GM18507 (cell line): ENCODE measurements at places on chromosomes 1 and 21.

GRCh38 chr1:40794974-40795715 lies 11.6 kb downstream of the KCNQ4 start:
- DNase-seq, result no peak

DNA sequence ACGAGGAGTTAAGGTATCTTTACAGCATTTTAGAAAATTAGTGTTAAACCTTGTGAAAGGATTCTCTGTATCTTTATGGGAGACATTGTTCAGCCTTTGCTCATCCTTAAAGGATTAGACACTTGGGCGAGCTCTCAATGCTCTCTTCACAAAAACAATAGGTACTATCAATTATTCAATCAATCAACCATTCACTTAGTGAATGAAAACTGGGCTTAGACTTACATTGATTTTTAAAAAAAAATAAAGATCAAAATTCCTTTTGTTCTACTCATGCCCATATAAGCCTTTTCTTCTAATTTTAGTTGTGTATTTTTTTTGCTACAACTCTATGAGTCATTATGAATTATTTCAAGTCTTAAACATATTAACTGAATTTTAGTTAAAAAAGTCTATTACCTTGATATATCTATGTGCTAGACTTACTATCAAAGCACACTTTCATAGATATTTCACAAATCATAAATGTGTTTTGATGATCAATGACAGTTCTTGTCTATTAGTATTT lies 181.2 kb downstream of the DPYD start:
- DNase-seq, result no peak

- DNase-seq, result no peak
These were observed 428.6 kb downstream of the PTPRC start for GRCh38 chr1:199067483-199067882.

- DNase-seq, result no peak
These were observed 37.3 kb downstream of the NPHP4 start for GRCh38 chr1:5954964-5955363.

DNA sequence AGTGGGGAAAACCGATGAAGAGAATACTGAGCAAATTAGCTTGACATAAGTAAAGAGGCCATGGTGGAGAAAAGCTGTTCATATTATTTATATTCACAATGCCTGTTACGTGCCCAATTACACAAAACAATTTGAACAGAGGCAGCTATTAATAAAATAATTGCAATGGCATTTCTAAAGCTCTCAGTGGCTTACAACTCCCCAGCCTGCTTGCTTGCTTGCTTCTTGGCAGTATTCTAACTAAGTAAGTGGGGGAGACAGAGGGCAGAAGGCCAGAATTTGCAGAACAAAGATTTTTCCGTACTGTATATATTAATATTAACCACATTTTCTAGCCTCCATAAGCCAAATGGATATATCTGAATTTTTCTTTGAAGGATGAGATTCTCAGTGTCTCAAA lies 12.9 kb downstream of the PTPN14 start:
- DNase-seq, result no peak

- no peak for DNase-seq
These were observed 45.3 kb upstream of the MCOLN3 start for GRCh38 chr1:85093644-85094043.

GRCh38 chr1:183937611-183938010 lies 99.9 kb downstream of the COLGALT2 start:
- DNase-seq, result no peak

GRCh38 chr1:109158433-109158832 lies 44.5 kb downstream of the ELAPOR1 start:
- DNase-seq, result no peak

- DNase-seq, result no peak
These were observed 18.7 kb downstream of the DMRTB1 start for GRCh38 chr1:53477651-53478501.

DNA sequence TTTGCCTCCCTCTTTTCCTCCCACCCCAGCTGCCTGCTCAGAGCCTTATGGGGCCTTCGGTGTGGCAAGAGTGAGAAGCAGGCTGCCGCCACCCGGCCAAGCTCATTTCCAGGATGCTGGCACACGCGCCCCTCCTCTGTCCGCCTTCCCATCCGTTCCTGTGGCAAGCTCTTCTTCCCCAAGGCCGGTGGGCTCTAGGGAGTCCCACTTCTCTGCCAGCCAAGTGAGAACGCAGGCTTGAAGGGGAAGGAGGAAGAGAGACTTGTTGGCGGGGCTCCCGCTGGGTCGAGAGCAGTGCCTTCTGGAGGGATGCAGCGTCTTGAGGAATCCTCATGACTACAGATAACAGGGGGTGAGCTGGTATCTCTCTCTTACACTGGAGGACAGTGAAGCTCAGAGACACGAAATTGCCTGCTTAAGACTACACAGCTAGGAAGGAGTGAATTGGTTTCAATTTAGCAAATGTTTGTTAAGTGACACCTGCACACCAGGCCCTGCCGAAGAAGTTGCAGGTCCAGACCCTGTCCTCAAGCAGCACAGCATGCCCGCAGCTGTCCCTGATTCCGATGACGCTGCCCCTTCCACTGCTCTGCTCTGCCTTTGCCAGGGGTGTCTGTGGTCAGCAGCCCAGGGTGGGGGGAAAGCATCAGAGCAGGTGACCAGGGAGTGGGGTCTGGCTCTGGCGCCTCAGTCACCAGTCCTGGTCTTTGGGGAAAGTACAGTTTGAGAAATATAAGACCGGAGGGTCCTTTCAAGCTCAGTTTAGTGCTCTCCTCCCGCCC lies 40.1 kb upstream of the FOXO6 start:
- no peak for DNase-seq

- DNase-seq, result no peak
These were observed 30.9 kb downstream of the PTPRC start for GRCh38 chr1:198669771-198670170.

DNA sequence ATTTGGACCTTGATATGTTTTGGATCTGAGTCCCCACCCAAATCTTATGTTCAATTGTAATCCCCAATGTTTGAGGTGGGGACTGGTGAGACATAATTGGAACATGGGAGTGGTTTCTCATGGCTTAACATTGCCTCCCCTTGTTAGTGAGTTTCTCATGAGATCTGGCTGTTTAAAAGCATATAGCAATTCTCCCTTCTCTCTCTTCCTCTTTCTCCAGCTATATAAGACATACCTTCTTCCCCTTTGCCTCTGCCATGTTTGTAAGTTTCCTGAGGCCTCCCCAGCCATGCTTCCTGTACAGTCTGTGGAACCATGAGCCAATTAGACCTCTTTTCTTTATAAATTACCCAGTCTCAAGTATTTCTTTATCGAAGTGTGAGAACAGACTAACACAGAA lies 692.4 kb downstream of the KCNT2 start:
- DNase-seq, result no peak

- no peak for DNase-seq
These were observed 660 bp upstream of the RD3 start for GRCh38 chr1:211492511-211493132.

DNA sequence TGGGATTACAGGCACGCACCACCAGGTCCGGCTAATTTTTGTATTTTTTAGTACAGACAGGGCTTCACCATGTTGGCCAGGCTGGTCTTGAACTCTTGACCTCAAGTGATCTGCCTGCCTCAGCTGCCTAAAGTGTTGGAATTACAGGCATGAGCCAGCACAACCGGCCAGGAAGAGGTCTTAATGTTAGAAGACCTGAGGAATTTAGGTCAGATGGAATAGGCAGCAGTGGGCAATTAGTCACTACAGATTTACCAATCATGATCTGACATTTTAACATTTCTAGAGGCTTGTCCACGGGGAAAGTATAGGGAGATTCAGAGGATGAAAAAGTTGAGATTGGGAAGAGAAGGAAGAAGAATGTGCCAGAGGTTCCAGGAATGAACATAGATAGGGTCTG lies 8.9 kb upstream of the APP start:
- DNase-seq, result no peak

GRCh38 chr1:156463874-156464273 lies 36.7 kb downstream of the MEF2D start:
- DNase-seq, result no peak

- DNase-seq, result no peak
These were observed 106.2 kb upstream of the DPT start for GRCh38 chr1:168835176-168835575.

DNA sequence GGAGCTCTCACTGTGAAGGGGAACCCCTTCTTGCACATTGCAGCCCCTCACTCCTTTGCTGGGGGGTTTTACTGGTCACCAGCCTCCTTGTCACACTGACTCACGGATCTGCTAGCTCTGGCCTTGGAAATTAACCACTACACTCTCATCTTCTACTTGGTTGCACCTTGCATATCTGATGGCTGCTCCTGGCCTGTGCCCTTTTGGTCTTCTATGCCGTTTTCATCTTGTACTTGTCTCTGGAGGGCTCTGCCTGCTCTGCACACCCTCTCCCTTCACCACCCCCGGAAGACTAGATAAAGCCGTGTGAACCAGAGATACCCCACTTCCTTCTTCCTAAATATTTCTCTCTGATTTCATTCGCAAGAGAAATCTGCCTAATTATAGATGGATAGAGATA lies 44.6 kb downstream of the CD247 start:
- DNase-seq, result no peak

GRCh38 chr1:154404984-154405746 lies at the start of gene IL6R:
Gene IL6R (plus strand): TSS chr1:154405343. CDS start chr1:154405630, 287 bp downstream.
- DNase-seq, result no peak

DNA sequence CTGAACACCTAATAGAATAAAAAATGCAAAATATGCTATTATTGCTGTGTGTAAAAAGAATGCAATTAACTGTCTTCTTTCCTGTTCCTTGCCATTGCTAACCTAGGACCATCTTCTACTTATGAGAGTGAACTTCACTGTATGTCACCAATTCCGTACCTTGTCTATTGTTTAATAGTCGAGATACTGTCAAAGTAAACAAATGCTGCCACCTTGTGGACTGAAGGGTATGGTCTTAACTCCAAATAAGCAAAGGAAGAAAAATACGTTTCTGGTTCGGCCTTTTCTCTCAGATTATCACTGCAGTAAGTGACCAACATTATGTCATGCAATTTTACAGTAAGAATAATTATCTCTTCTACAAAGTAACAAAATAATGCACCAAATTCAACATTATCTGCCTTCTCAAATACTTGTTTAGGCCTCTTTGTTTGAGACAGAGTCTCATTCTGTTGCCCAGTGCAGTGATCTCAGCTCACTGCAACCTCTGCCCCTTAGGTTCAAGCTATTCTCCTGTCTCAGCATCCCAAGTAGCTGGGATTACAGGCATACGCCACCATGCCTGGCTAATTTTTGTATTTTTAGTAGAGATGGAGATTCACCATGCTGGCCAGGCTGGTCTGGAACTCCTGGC lies 133.4 kb downstream of the COP1 start:
- DNase-seq, result no peak

DNA sequence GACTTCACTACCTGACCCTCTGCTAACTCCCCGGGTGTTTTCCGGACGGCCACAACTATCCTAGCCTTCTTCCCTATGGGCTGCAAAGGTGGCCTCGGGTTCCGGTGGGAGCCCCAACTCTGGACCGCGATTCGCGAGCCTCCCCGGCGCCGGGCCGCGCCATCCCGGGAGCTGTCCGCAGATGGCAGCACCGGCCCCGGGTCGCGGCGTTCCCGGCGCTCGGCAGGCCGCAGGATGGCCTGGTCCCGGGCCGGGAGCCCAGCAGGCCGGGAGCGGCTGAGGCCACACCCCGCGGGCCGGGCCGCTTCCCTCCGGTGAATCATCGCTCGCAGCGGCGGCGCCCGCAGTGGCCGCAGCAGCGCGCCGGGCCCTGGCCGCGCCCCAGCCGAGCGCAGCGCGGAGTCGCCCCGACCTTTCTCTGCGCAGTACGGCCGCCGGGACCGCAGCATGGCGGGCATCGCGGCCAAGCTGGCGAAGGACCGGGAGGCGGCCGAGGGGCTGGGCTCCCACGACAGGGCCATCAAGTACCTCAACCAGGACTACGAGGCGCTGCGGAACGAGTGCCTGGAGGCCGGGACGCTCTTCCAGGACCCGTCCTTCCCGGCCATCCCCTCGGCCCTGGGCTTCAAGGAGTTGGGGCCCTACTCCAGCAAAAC lies at the start of gene CAPN2:
TSS of gene CAPN2 (plus strand) at position 346 of the 656 bp plus-strand sequence. CDS start at position 448, 102 bp downstream.
- peak; percentile 50 for DNase-seq

GRCh38 chr1:26853156-26853555 lies 9.8 kb upstream of the SFN start:
- peak; percentile 62 for DNase-seq

DNA sequence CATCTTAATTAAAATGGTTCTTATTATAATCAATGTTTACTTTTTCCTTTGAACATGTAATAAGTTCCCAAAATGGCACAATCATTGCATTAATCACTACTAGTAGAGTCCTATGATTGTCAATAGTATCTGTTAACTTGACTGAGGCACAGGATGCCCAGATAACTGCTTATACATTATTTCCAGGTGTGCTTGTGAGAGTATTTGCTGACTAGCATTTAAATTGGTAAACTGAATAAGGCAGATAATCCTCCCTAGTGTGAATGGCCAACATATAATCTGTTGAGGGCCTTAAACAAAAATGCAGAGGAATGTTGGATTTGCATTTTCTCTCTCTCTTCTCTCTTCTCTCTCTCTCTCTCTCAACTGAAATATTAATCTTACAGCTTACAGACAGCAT lies 999.3 kb upstream of the TMPRSS15 start:
- no peak for DNase-seq

DNA sequence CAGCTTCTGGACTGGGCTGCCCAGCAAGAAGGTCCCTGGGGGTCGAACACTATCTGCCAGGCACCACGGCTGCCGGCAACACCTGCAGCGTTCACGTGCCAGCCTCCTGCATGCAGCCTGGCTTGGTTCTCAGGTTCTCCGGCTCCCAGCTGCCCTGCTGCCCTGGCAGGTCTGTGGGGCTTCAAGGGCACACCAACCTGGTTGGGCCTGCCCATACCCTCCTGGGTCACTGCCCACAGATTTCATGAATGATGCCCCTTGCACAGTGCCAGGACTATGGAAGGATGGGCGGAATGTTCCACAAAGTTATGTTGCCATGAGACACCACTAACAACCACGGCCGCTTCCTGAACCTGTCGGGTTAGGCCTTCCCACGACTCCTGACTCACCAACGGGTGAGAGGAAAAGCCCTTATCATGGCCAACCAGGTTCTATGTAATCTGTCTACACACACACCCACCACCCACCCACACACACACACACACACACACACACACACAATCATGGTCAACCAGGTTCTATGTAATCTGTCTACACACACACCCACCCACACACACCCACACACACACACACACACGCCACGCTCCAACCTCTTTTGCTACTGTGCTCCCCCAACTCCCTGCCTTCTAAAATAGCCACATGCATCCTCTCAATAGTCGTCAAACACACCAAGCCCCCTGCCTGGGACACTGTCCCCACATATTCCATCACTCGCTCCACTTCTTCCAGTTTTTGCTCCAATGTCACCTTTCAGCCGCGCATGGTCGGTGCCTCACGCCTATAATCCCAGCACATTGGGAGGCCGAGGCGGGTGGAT lies 32.2 kb downstream of the HSPG2 start:
- no peak for DNase-seq

GRCh38 chr1:205493241-205494085 lies 11.0 kb upstream of the CDK18 start:
- DNase-seq, result no peak

DNA sequence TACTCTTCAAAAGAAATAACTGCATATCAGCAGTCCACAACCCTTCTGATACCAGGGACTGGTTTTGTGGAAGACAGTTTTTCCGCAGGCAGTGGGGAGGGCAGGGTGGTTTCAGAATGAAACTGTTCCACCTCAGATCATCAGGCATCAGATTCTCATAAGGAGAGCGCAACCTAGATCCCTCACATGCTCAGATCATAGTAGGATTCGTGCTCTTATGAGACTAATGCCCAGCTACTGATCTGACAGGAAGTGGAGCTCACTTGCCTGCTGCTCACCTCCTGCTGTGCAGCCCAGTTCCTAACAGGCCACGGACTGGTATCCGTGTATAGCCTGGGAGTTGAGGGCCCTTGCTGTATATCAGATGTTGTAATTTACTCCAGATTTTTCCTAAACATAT lies 11.5 kb downstream of the RO60 start:
- DNase-seq, result no peak

GRCh38 chr1:246001142-246001836 lies 505.8 kb downstream of the SMYD3 start:
- no peak for DNase-seq
